ENCODE measurements at places on chromosomes 5 and 9.

GRCh38 chr5:111984044-111984443 lies 227.1 kb upstream of the NREP start:
- DNase-seq = no peak

GRCh38 chr9:81984928-81985327 lies 3.6 kb upstream of the SPATA31D1 start:
- DNase-seq = no peak

DNA sequence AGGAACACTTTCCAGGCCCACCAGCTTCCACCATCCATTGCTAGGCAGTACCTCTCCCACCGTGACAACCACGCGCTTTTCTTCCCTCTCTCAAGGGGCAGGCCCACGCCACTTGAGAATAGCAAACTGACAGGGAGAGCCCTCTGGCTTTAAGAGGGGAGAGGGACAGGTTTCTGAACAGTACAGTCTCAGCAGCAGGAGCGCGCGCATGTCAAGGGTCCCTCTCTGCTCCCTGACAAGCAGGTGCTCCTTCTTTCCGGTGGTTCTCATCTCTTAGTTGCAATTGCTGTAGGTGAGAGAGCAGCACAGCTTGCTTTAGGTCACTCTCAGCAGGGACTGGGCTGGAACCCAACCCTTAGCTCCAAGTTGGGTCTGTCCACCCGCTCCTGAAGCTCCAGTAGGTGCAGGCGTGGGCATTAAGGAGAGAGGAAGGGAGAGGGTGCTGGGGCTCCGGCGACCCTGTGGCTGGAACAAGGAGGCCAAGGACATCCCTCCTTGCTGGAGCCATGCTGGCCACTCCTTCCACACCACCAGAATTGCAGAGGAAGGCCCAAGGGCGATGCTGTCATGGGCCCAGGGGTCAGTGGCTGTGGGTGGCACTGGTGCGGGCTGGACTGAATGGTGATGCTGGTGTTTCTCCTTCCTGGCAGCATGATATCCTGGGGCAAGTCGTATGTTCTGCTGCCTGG lies 9.0 kb upstream of the PHF2 start:
- DNase-seq = no peak

DNA sequence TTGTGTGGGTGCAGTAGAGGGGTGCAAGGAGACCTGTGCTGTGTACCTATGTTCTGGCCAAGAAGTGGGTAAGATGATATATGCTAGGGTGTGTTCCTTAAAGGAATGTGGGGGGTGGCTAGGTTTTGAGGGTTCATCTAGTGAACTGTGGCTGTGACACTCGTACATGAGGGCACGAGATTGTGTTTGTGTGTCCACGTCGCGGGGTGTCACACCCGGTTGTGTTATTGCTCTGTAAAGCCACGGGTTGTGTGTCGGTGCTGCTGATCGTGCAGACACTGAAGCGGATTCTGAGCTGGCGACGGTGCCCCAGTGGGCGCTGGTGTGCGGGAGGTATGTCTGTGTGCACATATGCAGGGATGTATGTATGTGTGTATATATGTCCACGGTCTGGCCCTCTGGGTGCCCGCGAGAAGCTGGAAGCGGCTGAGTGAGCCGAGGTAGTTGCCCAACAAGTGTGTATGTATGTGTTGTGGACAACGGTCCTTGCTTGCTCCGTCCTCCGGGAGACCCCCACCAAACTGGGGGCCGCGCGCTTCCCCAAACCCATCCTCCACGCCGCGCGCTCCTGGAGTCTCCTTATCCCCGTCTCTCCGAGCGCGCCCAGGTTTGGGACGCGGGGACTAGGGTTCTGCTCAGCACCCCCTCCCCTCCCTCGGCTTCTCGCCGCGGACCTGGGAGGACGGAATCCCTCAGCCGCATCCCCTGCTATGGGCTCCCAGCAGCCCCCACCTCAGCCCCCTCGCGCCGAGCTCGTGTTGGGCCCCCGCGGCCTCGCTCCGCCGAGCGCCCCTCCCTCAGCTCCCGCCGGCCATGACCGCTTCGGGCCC lies 639 bp downstream of the PCDH1 start:
- DNase-seq = no peak

- peak; percentile 93 for DNase-seq
Observed at GRCh38 chr5:147782110-147783028, at the start of gene JAKMIP2. Gene JAKMIP2 (minus strand): TSS chr5:147782728. CDS start chr5:147671806, 110,922 bp downstream.

- DNase-seq = no peak
Observed at GRCh38 chr9:17322882-17323864, 188.3 kb downstream of the CNTLN start.

- no peak for DNase-seq
Observed at GRCh38 chr9:112747094-112747493, 3.5 kb upstream of the SNX30 start.

DNA sequence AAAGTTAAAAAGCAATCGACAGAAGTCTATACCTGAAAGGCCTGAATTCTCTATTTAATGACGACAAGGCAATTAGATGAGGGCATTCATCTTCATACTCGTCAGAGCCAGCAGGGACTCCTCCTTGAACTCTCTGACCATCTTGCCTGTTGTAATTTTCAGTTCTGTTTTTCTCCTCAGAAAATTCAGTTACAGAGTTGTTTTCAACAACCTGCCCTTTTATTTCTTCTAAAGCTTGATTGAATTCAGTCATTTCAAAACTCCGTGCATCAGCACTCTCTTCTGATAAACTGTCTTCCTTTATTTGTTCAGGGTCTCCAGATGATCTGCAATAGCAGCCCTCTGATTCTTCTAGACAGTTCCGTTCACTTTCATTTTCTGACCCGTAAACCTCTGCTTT lies 15.6 kb downstream of the RIOK2 start:
- no peak for DNase-seq

DNA sequence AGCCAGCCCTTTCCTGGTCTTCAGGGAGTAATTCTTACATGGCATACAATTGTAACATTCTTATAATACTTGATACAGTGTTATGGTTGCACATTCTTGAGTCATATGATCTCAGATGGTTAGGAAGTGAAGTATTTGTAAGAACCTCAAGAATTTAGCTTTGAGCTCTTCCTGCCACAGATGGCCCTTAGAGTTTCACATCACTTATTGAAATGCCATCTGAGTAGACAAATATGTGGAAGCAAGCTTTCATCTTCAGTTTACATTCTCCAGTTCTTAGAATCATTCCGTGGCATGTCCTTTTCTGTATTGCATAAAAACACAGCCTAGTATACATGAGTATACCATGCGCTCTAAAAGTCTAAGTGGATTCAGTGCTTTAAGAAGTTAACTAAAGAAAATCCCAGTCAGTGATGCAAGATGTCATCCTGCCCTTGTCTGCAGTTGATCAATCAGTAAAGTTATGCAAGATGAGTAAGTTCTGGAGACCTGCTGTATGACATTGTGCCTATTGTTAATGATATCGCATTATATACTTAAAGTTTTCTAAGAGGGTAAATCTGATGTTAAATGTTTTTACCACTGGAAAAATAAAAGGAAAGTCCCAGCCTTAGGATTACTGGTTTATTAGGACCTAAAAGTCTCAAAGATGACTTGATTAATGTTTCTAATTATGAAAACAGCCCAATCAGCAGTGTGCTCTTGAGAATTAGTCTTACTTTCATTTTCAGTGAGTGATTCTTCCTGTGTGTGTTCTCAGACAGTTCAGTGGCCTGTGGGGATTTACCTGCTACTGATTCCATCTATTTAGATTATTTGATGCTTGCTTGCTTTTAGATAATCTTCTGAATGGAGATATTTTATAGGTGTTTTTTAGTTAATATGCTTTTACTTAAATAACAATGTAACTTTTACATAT lies 29.4 kb downstream of the RHOBTB3 start:
- no peak for DNase-seq
